ENCODE measurements at places on chromosomes 5 and 9.

- no peak for DNase-seq
Observed at GRCh38 chr5:42881416-42882117, 69.9 kb upstream of the SELENOP start.

DNA sequence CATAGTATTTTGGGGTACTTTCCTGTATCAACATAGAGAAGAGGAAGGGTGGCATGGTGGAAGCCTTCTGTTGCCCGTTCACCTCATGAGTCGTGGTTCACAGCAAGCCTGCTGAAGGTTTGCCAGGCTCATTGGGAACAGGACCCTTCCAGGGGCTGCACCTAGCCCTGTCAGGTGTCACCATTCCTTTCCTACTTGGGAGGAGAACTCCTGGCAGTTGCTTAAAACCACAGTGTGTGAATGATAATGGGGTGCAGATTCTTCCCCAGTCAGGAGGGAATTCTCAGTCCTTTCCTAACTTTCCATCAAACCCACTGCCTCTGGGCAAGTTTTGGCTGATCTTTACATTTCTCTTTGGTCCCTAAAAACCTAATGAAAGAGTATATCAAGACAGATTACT, 99.4 kb upstream of the CTNND2 start:
- DNase-seq: no peak

GRCh38 chr5:6737043-6737941, 24.1 kb downstream of the TENT4A start:
- peak; percentile 24 for DNase-seq

- no peak for DNase-seq
Observed at GRCh38 chr5:180353980-180354452, 880 bp upstream of the GFPT2 start.

- DNase-seq: no peak
Observed at GRCh38 chr5:143481697-143482531, 78.4 kb upstream of the NR3C1 start.

DNA sequence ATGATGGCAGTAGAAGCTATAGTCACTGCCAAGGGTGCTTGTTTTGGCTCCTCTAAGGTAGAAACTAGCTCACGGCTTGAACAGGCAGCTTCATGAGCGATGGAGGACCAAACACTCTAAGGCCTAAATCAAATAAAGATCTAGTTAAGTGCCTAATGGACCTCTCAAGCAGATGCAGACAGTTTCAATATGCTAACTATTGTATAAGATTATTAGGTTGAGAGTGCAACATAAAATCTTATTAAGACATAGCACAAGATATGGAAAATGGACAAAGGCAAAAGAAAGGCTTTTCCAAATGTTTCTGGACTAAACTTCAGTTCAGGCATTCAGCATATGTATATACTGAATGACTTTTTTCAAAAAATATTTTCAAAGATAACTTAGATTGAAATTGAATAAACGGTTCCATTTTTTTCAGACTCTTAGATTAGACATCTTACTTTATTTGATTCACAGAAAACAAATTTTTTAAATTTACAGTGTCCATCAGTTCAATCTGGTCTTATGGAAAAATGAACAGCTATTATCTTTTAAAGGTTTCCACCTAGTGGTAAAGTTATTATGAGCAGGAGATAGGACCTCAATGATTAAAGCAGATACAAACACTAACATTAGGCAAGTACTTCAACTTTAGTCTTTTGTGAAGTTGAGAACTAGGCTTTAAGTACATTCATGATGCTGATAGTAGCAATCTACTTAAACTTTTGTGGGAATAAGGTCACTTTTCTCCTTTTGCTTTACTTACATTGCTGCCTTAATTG, 1167.7 kb downstream of the MAT2B start:
- no peak for DNase-seq

DNA sequence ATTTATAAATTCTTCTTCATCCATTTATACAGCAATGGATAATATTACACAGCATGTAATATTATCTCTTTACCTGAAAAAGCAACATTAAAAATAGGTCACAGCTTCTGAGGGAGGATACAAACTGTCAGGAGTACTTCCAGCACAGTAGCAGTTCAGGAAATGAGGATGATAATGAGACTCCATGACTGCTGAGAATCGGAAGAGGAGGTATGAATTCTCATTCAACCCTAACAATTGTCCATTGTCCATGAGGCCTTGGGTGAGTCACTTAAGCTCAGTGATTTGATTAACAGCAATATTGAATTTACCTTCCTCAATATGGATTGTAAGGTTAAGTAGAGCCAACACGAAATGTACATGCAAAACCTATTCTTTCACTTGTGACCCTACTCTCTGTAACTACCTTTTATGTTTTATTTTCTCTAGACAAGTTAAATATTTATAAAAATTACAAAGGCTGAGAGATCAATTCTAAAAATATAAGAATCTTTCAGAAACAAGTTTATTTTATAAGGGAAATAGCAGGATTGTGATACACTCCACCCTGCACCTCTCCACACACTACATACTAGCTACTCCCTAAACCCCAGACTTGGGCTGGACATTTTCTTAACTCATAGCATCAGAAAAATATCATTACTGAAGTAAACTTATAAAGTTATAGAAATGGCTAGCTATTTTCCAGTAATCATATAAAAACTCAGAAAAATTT, 159.1 kb upstream of the ACOT12 start:
- no peak for DNase-seq

DNA sequence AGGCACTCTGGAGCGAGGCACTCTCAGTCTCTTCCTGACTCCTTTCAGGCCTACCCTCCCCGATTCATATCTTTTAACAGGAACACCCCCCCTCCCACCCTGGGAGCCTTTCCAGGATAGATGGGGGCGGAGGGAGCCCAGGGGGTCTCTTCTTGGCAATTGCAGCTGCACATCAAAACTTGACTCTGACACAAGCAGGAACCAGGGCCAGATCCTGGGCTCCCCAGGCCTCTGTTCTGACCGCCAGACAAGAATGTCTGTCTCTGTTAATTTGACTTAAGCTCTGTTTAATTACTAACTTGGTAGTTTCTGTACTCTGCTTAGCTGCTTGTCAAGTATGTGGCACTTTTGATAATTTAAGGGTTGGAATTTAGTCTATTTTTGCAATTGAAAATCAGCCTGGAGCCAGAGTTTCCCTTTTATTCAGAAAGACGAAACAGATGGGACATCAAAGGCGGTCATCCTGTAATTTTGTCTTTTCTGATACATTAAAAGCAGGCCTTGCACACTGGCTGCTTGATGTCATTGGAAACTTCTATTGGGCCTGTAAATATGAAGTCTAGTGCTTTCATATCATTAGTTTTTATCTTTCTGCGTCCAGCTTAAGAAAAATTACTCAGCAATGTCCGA, 43.3 kb downstream of the ACTL7B start:
- DNase-seq: no peak

- DNase-seq: no peak
Observed at GRCh38 chr5:141783005-141783946, 94.9 kb downstream of the PCDH1 start.

DNA sequence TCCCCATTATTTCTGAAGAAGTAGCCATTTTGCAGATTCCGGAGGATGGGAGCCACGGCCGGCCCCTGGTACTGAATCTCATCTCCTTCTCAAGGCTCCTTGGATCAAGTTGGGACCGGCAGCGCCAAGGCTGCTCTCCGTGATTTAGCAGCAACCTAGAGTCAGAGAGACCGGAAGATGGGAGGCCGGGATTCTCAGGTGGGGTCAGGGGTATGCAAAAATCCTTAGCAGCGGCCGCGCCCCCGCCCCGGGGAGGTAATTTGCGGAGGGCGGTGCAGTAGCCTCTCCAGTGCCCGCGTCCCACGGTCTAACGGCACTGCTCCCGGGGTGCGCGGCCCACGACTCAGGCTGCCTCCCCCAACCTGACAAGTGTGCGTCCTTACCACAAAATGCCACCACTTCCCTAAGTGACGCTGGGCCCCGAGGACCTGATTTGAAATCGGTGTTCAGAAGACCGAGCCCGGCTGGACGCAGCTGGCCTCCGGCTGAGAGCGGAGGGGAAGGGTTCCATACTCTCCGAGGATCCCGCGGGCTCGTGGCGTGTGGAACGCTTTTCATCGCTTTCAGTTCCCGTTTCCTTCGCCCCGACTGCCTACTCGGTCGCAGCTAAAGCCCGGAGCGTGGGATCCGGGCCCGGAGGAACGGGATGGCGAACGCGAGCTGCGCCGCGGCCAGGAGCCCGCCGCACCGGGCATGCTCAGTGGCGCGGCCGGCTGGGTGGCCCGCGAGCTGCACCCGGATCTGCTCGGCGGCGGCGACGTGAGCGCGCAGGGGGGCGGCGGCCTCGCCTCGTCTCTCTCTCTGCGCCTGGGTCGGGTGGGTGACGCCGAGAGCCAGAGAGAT, at the start of gene SCAMP1:
TSS of gene SCAMP1 (plus strand) at position 787 of the 843 bp plus-strand sequence. CDS start at position 842, 55 bp downstream.
- peak; percentile 96 for DNase-seq

DNA sequence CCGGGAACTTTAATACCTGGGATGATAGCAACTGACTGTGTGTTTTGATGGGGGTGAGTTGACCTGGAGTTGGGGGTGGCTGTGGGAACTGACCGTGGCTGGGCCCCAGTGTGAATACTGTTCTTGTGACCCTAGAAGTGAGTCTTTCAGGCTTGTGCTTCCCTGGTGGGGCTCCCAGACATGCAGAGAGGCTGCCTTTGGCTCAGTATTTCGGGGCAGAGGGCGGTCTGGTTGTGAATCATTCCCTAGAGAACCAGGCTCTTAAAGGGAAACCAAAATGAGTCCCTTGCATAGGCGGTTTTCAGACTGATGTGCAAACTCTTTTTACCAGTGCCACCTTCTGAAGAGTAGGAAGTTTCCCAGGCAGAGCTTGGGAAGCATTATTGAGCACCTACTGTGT, 132.1 kb downstream of the MACROH2A1 start:
- no peak for DNase-seq

DNA sequence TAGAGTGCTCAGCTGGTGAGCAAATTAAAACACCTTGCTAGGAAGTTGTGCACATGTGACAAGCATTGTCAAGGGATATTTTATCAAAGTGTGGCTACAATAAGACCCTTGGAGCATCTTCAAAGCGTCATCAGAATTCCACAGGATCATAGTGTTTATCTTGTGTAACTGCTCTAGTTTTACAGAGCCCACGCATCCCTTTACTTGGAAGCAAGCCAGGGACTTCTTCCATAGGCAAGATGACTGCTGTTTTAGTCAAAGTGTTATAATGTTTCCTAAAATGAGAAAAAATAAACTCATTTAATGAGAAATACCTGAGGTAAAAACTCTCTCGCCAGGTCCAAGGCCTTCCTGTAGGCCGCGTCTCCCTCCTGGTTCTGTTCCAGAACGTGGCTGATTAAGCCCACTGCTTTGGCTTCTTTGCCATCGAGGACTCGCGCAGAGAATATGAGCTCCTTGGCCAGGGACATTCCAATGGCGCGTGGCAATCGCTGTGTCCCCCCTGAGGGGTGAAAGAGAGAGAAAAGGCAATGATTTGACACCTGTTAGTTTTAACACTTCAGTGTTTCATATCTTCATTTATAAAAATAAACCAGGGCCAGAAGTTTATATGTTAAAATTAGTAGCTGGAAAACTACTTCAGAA, 141.1 kb downstream of the AUH start:
- no peak for DNase-seq

DNA sequence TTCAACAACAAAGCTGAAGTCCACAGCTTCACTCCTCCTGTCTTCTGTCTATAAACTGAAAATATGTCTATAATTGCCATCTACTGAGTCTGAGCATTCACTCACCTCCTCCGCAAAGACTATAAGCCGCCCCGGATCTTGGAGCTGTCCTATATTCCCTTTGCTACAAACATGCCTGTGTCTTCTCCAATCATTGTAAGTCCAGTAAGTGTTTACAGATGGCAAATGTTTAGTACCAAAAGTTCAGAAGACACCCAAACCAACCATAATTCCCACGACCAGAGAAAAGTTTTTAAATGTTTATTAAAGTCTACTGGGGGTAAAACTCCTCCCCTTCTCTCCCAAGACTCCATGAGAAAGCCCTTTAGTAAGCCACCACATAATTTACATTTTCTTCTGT, 80.9 kb downstream of the EBF1 start:
- DNase-seq: no peak

GRCh38 chr5:25006237-25006636, 361.5 kb upstream of the CDH10 start:
- DNase-seq: no peak

DNA sequence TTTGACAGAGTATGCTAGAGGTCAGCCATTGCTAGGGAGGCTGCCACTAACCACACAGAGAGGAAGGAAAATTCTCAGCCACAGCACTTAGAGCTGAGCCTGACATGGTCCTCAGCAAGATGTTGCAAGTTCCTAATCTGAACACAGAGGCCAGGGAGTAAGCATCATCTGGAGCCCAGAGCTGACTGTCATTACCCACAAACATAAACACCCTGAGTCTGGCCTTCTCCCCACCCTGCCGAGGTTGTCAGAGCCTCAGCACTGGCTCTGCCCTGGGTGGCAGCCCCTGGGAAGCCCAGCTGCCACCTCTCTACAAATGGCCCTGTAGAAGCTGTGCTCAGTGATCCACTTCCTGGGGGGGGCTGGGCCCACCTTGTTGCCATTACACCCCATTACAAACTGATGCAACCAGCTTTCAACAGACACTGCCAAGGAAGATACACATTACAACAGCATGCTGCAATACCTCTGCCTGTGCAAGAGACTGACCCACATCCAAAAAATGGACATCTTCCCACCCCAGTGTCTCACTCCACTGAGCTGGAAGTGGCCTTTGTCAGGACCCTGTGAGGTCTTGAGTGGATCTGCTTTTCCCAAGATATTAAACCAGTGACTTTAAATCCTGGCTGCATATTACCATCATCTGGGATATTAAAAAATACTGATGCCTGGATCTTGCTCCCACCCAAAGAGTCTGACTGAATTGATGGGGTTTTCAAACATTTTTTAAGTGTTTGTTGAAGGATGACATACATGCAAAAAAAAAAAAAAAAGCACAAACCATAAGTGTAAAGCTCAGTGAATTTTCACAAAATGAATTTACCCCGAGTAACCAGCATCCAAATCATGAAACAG, 33.0 kb downstream of the IRF1 start:
- peak; percentile 67 for DNase-seq

DNA sequence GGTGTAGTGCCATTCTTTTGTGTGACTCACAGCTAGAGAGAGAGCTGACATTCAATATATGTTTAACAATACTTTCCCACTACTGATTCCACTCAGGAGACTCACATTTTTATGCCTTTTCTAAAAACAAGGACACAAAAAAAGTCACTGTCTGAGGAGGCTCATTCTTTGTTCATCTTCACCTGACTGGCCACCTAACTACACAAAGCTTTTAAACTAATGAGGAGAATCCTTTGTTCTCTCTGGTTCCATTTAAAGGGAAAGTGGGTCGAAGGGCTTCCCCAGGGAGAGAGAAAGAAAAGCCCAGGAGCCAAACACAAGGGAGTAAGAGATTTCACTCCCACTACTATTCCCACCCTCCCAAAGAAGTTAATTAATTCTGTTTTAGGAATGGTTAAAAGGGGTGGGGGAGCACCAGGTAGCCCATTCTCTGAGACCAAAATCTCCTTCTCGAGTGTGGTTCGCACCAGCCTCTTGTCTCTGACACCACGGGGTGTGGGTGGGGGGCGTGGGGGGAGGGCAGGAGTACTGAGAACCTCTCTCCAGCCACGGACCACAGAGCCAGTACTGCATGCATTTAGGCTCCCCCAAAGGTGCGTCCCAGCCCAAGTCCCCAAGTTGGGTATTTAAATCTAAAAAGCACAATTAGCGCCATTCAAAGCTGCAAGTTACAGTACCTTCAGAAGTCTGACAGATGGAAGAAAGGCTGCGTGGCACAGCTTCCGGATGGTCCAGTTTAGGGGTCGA, 747 bp downstream of the TRPM3 start:
- DNase-seq: no peak
